ENCODE measurements at places on chromosomes 3 and 15. TPM values are rescaled to one million over a fixed set of nuclear protein-coding genes. Genes with fewer than 3 reads are reported as not detected.

SLC22A14 gene
- total RNA-seq = 0.07 TPM

TMEM108 gene
- not detected for total RNA-seq

FOXL2NB gene
- total RNA-seq = 0.81 TPM

SERINC4 gene
- not detected for total RNA-seq

ATP13A5 gene
- total RNA-seq = not detected

RGMA gene
- 0.56 TPM for total RNA-seq

GMNC gene
- total RNA-seq = not detected

CCDC71 gene
- total RNA-seq = 12.1 TPM

ADAMTS9 gene
- total RNA-seq = 0.49 TPM

C3orf85 gene
- not detected for total RNA-seq

PLSCR4 gene
- 9.0 TPM for total RNA-seq

C2CD4A gene
- 0.17 TPM for total RNA-seq

SMCO1 gene
- not detected for total RNA-seq

KCNMB2 gene
- not detected for total RNA-seq

BTLA gene
- not detected for total RNA-seq

GOLGA6B gene
- total RNA-seq = not detected

DNAH12 gene
- total RNA-seq = 0.02 TPM

PLA2G4D gene
- total RNA-seq = not detected

ROBO2 gene
- total RNA-seq = not detected

MAP6D1 gene
- total RNA-seq = 7.4 TPM

GOLGA8T gene
- total RNA-seq = 0.80 TPM

GJD2 gene
- total RNA-seq = not detected

LPP gene
- 8.0 TPM for total RNA-seq

SEMA7A gene
- total RNA-seq = 1.7 TPM

FBXW12 gene
- not detected for total RNA-seq

MKRN3 gene
- total RNA-seq = 1.6 TPM

Data from A549 treated with Mapracorat at 1 μM for 4 hours (cell line).